ENCODE measurements at places on chromosomes 7 and 10. TPM values are rescaled to one million over a fixed set of nuclear protein-coding genes. Genes with fewer than 3 reads are reported as not detected.

The ADCYAP1R1 gene
- not detected for polyA plus RNA-seq

GRCh38 chr7:98280296-98280695 is 1.2 kb upstream of the BRI3 start:
- DNase-seq: no peak

DNA sequence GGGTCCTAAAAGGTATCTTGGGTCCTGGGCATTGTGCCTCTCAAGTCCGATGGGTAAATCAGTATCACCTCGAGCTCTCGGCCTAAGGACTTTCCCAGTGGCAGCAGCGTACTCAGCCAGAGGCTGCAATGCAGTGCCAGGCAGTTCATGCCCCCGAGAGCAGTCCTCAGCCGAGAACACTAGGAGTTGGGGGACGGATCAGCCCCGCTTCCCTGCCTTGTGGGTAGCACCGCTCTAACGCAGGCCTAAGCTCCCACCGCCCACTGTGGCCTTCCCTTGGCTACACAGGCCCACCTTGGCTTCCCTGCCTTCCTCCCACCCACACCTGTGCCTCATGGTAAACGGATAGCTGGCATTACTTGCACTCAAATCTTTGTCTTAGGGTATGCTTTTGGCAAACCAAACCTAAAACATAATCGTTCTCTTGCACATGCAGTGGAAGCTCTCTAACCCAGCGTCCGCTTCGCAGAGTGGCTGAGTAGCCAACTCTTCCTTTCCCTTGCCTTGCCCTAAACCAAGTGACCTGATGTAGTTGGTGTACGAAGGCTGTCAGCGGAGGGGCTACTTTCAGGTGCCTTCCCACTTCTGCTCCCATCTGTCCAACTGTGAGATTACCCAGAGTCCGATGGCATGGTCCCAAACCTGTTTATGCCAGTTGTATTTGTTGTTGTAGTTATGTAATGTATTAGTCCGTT is 73.2 kb upstream of the CHST15 start:
- no peak for DNase-seq

GRCh38 chr10:34171957-34172527 is 643.1 kb downstream of the PARD3 start:
- peak; percentile 32 for DNase-seq

- DNase-seq: no peak
These were observed 40.9 kb upstream of the FHIP2A start for GRCh38 chr10:114780577-114781184.

GRCh38 chr7:24010495-24010894 is 273.5 kb upstream of the NPY start:
- DNase-seq: no peak

GRCh38 chr10:34638406-34639054 is 176.6 kb downstream of the PARD3 start:
- peak; percentile 78 for DNase-seq

- DNase-seq: no peak
These were observed 55.7 kb upstream of the GATA3 start for GRCh38 chr10:7998831-7999230.

- no peak for DNase-seq
These were observed 1.4 kb upstream of the CALD1 start for GRCh38 chr7:134777908-134778580.

- no peak for DNase-seq
These were observed 24.4 kb downstream of the MTURN start for GRCh38 chr7:30159163-30159562.

The ABCA13 gene
- 0.04 TPM for polyA plus RNA-seq

DNA sequence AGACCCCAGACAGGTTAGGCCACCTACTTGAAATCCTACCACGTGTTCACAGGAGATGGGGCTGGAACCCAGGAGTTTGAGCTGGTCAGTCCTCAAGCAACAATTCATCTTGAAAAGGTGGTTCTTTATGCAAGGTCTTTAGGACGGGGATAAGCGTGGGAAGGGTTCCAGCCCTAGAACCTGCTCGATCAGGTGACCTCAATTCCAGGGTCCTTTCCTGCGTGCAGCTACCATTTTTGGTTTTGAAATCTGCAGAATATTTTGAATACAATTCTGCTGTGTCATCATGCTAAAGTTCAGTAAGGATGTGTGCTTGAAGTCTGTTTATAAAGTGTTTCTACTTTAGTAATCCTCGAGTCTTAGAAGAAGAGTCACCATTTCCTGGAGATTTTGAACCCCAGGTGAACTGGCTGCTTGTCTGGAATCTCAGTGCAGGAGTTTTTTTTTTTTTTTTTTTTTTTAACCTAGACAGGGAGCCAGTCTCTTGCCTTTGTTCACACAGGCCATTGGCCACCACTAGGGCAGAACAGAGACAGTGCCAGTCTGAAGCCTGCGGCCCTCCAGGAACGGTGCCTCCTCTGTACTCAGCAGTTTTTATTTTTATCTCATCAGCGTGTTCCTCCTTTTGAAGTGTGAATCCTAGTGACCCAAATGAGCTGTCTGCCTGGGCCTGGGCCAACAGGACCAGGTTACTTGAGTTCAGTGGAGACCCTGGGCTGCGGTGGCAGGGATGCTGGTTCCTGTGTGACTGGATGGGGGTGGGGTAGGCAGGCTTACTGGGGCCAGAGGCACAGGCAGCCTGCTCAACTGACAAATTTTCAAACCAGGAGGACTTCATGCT is 54.6 kb downstream of the EEPD1 start:
- peak; percentile 81 for DNase-seq

- DNase-seq: no peak
These were observed 428.2 kb upstream of the GALNT17 start for GRCh38 chr7:70703785-70704184.

DNA sequence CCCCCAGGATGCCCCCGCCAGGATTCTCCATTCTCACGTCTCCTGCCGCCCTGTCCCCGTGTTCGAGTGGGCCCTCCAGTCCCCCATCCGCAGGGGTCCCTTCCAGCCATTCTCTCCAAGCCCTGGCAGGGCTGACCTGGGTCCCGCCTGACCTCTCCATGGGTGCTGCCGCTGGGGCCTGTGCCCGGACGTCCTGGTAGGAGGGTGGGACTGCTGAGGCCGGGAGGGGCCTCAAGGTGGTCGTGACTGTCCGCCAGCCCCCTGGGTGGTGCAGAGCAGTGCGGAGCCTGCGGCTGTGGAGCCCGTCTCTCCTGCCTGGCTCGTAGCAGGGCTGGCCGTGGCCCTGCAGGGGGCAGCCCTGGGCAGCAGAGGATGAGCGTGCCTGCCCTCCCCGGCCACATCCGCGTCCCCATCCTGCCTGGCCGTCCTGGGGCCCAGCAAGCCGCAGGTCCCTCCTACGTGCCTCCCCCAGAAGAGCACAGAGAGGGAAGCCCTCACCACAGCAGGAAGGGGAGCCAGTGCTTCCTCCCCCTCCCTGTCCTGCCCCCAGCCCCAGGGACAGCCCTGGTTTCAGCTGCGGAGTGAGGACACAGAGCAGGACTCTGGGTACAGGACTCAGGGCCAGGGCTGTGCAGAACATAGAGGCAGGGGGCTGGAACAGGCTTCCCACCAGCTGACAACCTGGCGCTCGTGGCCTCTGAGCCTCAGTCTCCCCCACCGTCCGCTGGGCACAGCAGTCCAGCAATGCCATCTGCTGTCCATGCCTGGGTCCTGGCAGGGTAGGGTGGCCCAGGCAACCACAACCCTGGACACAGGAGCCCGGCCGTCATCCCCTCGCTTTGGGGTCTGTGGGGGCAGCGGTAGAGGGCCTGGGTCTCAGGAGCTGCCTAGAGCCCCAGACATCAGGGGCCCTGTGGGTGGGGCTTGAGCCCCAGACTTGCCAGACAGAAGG is 1.5 kb upstream of the GRIFIN start:
- DNase-seq: no peak

DNA sequence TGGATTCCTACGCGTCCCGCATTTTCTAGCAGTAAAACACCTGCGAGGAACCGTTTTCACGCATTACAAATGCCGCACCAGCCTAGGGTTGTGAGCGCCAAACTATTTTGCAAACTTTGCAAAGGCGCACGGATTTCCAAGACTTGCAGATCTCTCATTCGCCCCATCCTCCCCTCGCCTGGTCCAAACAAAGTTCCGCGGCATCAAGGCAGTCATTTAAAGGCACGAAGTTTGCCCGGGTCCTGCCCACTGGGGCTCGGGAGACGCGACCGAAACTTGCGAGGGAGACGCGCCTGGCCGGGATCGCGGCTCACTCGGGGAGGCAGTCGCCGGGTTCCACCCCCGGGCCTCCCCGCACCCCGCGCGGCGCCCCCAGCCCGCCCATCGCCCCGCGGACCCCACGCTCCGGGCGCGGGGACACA is 613 bp downstream of the USP6NL start:
- DNase-seq: no peak

The ENTPD1 gene
- 0.07 TPM for polyA plus RNA-seq

DNA sequence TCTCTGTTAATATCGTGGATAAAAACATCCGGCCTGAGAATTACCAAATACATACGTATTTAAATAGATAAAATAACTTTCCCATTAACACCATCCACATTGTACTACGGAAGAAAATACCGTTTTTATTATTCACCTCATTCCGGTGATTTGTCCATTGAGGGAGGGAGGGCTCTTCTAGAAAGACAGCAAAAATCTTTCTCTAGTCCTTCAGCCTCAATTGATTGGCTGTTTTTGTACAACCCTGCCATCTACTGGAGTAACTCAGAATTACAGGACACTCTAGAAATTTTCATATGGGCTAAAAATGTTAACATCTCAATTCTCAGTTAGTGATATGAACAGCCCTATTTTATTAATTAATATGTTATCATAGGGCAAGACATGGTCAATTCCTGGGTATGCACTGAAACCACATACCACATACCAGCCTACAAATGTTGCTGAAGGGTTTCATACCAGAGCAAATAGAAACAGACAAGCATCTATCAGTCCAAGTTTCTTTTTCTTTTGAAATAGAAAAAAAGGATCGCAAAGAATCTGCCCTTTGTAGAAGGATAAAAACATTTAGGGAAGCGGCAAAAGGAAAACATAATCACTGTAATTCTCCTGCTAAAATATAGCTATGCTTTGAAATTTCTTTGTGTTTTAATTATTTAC is 55.8 kb upstream of the CDCA7L start:
- peak; percentile 16 for DNase-seq

The IKZF1 gene
- not detected for polyA plus RNA-seq

The CNPY1 gene
- not detected for polyA plus RNA-seq

GRCh38 chr7:118615-119391 is 73.6 kb upstream of the FAM20C start:
- no peak for DNase-seq

DNA sequence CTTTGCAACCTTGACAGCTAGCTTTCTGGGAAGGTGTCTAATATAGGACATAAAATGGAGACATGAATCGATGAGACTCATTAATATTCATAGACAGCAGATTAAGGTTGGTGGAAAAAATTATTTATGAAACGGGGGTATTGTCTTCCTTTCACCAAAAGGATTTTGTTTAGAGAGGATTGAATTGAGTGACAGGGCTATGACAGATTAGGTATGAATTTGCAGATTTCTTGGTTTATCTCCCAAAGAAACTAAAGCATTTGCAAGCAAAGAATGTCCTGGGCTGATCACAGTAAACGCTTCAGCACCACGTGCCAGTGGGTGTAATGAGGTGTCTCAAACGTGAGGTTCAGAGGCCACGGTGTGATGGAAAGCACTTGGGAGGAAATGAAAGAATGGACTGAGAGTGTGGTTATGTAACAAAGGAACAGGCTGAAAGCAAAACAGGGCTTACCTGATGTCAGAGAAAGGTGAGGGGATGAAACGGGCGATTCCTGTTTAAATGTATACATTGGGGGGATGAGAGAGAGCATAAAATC is 329.2 kb upstream of the NPVF start:
- no peak for DNase-seq

DNA sequence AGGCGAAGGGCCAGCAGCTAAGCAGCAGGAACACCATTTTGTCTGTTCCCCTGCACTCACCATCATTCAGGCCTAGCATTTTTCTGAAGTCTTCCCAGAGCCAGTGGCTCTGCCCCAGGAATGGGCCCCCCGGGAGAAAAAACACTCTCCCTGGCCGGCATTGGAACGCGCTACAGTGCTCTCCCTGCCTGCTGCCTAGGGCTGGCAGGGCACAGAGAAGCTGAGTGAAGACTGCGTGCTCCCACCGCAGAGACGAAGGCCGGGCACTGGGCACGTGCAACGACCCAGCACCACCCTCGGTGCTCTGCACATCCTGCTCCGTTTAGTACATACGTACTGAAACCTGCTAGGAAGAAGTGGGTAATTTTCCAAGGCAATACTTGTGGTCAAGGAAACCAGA is 34.4 kb downstream of the HSPA12A start:
- DNase-seq: no peak

The PKD2L1 gene
- not detected for polyA plus RNA-seq

- no peak for DNase-seq
These were observed 11.0 kb downstream of the RHBDD2 start for GRCh38 chr7:75889826-75890225.

The GALNT17 gene
- not detected for polyA plus RNA-seq

DNA sequence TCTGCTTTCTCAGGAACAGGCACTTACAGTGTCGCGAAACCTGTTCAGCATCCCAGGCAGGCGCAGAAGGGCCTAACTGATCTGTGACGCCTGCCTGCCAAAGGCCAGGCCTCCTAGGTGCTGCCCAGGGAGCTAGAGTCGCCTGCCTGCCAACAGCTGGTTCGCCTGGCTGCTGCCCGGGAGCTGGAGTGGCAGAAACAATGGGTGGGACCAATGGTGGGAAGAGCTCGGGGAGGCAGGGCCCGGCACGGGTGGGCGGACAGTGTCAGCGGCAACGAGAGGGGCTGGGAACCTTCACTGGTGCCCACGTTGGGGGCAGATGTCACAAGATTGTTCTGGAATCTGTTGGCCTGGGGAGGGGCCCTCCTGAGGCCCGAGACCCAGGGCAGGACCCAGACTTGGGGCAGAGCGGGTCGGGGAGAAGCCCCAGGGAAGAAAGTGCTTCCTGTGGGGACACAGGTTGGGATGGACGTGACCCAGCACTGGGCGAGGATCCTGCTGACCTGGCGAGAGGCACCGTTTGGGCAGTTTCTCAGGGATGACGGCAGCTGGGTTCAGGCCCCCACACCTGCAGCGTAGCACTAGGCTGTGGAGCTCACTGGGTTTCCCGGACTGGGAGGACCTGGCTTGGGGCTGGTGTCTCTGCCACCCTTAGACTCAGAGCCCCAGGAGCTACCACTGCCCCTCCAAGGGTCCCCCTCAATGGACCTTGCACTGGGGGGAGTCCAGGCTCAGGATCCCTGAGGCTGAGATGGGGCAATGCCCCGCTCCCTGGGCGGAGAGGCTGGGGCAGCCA is 181.8 kb downstream of the ELFN1 start:
- DNase-seq: no peak

All from AG04450 (cell line).